Neural crest cell (in vitro differentiated cells): ENCODE measurements at places on chromosomes 5 and 9. TPM values are rescaled to one million over a fixed set of nuclear protein-coding genes. Genes with fewer than 3 reads are reported as not detected.

NMUR2 gene
- 0.23 TPM in 1 of 2 replicates, not detected in the other for total RNA-seq

MEF2C gene
- total RNA-seq: 46.0 and 56.2 TPM in 2 replicates

POLE3 gene
- 86.5 and 86.6 TPM in 2 replicates for total RNA-seq

- DNase-seq: no peak
Measured at GRCh38 chr9:74304598-74304997, 192.5 kb upstream of the RORB start.

- no peak for DNase-seq
Measured at GRCh38 chr9:77832639-77833038, 184.5 kb upstream of the GNA14 start.

DNA sequence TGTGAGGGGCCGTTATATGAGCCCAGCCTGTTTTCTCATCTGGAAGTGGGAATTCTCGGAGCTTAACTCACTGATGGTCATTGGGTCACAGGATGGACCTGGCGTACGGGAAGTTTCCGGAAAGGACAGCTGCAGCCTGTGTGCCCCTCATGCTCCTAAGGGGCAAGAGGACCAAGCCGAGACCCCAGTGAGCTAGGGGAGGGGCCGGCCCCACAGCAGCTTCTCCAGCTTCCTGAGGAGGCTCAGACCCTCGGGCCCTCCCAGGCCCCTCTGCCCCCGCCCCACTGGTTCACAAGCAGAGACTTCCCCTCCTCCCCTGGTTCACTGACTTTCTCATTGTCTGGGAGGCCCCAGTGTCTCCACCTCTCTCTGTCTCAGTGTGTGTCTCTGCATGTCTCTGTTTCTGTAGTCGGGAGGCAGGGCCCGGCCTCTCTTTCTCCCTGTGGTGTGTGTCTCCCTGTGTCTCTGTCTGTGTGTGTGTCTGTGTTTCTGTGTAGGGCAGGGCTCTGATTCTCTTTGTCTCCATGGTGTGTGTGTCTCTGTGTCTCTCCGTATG is 32.3 kb upstream of the FIBCD1 start:
- no peak for DNase-seq

GRCh38 chr5:167579693-167580055 is 711.8 kb upstream of the WWC1 start:
- DNase-seq: no peak

GRCh38 chr5:122195802-122196394 is 66.6 kb downstream of the ZNF474 start:
- DNase-seq: peak; percentile 12

DNA sequence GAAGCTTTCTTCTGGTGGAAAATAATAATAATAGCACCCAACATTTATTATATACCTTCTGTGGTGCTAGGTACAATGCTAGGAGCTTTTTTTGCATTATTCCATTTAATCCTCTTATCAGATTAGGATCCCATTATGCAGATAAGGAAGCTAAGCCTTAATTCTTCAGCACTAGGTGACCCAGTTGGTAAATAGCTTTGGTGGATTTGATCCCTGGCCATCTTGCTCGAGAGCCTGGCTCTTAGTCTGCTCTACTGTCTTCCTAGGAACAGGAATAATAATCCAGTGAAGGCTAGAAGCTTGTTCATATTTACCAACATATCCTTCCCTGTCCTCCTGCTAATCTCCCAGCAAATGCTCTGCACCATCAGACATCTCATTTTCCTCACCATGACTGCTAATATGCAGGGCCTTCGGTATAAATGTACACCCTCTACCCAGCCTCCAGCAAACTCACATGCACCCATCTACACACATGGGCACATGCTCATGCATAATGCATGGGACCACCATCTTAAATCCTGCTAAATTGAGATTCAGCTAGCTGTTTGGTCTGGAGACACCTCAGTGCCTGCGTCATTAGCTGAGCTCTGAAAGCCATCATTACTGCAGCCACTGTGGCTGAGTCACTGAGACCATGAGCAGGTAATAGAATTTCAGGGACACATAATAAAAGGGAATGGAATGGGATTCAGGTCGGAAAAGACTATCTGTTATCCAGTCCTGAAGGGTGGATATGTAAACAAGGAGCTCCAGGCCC is 87.5 kb downstream of the TRIM32 start:
- DNase-seq: no peak

- no peak for DNase-seq
Measured at GRCh38 chr9:134185536-134186011, 21.2 kb upstream of the RNU6ATAC start.

GRCh38 chr5:156469636-156470035 is 142.7 kb downstream of the SGCD start:
- DNase-seq: no peak

GRCh38 chr5:44603496-44604272 is 205.1 kb upstream of the MRPS30 start:
- no peak for DNase-seq

GRCh38 chr9:128627127-128627715 is 29.4 kb downstream of the DYNC2I2 start:
- DNase-seq: no peak

DNA sequence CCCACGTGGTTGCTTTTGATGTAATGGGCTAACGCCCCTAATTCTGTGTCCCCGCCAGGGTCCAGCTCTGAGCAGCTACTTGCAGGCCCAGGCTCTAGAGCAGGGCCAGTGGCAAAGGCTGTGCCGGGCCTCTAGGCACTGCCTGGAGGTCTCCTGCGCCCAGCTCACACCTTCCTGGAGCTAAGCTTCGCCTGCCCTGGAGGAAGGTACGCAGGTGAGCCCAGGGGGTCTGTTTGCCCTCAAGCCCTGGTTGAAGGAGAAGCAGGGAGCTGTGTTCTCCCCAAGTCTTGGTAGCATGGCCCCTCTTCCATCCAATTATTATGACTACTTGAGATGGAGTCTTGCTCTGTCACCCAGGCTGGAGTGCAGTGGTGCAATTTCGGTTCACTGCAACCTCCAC is 5.2 kb upstream of the LMX1B start:
- DNase-seq: no peak
